Activated naive CD8-positive, alpha-beta T cell treated with anti-CD3 and anti-CD28 coated beads, Interleukin-2, amount 50 U/mL, for 24 hours (primary cell): ENCODE measurements at places on chromosomes 1 and 21.

GRCh38 chr1:153396461-153396860 lies 5.6 kb upstream of the S100A8 start:
- no peak overlapping the region for H3K27ac ChIP-seq
- H3K4me1 ChIP-seq: no peaks in the 10 kb centered on the region
- no peaks in the 10 kb centered on the region for H3K36me3 ChIP-seq
- no peak for DNase-seq

DNA sequence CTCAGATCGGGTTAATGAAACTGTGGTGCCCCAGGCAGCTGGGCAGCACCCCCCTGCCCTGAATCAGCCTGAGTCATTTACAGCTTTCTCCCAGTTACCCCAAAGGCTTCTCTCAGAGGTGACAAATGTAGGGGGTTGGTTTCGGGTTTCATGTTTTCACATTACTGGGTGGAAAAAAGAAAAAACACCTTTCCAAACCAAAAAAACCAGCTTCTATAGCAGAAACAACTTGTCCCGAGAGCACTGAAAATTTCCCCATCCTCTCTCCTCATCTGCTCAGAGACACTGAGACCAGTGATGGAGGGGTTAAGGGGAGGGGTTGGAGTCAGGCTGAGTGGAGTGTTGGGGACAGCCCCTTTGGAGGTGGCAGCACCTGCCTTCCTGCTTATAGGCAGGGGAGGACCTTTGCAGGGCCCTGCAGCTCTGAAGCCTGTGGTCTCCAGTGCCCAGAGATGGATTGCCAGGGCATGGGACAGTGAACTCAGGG lies 15.6 kb downstream of the UTP11 start:
- peak; percentile 76 for DNase-seq
- peak overlapping the region; percentile 41 for H3K4me3 ChIP-seq
- H3K27me3 ChIP-seq: peaks cover 1% of the 10 kb centered on the region
- H3K27ac ChIP-seq: peak overlapping the region; percentile 88

DNA sequence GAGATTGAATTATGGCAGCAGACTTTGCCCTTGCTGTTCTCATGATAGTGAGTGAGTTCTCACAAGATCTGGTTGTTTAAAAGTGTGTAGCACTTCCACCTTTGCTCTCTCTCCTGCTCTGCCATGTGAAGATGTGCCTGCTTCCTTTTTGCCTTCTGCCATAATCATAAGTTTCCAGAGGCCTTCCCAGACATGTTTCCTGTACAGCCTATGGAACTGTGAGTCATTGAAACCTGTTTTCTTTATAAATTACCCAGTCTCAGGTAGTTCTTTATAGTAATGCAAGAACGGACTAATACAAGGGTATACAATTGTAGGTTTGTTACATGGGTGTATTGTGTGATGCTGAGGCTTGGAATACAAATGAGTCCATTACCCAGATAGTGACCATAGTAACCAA lies 4.2 kb downstream of the SPRR1B start:
- H3K27ac ChIP-seq: no peak overlapping the region
- H3K36me3 ChIP-seq: no peaks in the 10 kb centered on the region
- DNase-seq: no peak
- H3K4me1 ChIP-seq: no peaks in the 10 kb centered on the region

GRCh38 chr1:110243574-110243973 lies 33.5 kb downstream of the KCNC4 start:
- peaks cover 29% of the 10 kb centered on the region for H3K4me1 ChIP-seq
- no peak overlapping the region for H3K27ac ChIP-seq
- no peaks in the 10 kb centered on the region for H3K36me3 ChIP-seq
- no peak overlapping the region for H3K4me3 ChIP-seq
- peaks cover 7% of the 10 kb centered on the region for H3K27me3 ChIP-seq
- DNase-seq: peak; percentile 16

DNA sequence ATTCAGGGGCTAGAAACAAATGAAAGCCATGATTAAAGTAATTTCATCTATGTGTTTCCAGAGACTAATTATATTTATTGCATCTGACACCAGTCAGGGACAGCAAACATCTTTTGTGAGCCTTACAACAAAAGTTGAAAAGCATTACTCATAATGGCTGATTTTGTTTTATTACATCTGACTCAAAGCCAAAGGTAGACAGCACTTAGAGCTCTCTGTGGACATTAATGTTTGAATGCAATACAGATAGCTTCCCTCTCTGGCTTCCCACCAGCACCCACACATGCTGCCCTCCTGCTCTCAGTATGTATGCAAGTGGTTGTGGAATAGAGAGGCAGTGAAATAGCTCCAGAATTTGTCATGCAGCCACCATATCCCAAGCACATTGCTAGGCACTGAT lies 198.7 kb downstream of the SETD4 start:
- H3K4me3 ChIP-seq: no peak overlapping the region
- H3K36me3 ChIP-seq: no peaks in the 10 kb centered on the region
- no peak for DNase-seq
- no peaks in the 10 kb centered on the region for H3K4me1 ChIP-seq
- no peak overlapping the region for H3K27ac ChIP-seq

DNA sequence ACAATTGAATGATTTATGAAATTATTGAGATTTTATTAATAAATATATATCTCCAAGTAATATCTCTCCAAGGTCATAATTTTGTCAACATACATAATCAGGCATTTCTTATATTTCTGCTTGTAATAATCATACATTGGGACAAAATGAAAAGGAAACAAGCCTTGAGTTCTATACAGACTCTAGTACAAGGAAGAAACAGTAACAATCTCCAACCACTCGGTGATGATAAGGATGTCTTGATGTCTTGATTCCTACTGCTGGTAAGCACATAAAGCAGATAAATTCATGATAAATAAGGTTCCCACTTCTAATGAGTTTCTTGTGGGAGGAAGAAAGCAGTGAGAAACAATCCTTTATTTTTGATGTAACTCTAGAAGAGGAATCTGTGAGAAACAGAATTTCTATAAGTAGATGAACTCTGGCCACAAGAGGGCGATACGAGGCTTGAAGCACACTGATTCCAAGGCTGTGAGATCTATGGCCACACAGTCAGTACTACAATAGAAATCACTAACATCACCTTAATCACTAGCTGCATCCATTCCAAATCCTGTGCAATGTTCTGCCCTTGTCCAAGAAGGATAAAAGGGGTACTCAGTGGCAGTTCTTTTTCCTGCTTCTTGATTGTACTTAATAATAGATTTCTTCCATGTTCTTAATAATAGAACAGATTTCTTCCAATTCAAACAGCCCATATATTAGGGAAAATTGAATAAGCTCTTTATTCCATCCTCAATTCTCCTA lies 41.4 kb upstream of the LRRC8B start:
- peaks cover 24% of the 10 kb centered on the region for H3K4me1 ChIP-seq
- no peaks in the 10 kb centered on the region for H3K27me3 ChIP-seq
- H3K36me3 ChIP-seq: peaks cover 3% of the 10 kb centered on the region
- H3K27ac ChIP-seq: no peak overlapping the region
- DNase-seq: peak; percentile 78

GRCh38 chr1:16006552-16007485 lies 2.8 kb downstream of the SRARP start:
- no peak for DNase-seq
- peaks cover 3% of the 10 kb centered on the region for H3K27me3 ChIP-seq
- peaks cover 13% of the 10 kb centered on the region for H3K4me1 ChIP-seq
- H3K27ac ChIP-seq: peak overlapping the region; percentile 52
- no peaks in the 10 kb centered on the region for H3K36me3 ChIP-seq
- H3K4me3 ChIP-seq: no peak overlapping the region

DNA sequence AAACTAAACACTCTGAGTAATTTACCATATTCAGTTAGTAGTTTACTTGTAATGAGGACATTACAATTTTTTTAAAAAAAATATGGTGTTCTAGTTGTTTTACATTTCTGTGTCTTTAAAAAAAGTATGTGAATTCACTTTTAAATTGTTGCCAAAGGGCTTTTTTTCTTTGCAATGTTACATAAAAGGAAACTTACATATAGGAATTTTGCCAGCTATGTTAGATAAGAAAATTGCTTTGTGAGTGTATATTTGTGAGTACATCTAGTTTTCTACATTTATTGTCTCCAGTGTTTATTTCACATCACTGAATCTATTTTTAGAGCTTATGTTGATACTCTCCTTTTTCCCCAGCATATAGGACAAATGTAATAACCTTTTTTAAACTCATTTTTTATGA lies 206.8 kb downstream of the GPR52 start:
- no peak overlapping the region for H3K4me3 ChIP-seq
- DNase-seq: no peak

- no peak overlapping the region for H3K4me3 ChIP-seq
- H3K27ac ChIP-seq: no peak overlapping the region
- no peaks in the 10 kb centered on the region for H3K27me3 ChIP-seq
- peaks cover 6% of the 10 kb centered on the region for H3K36me3 ChIP-seq
- H3K4me1 ChIP-seq: peaks cover 34% of the 10 kb centered on the region
Observed at GRCh38 chr1:154996966-154997701, 3.7 kb downstream of the LENEP start.

- no peak for DNase-seq
- no peak overlapping the region for H3K4me3 ChIP-seq
- H3K27me3 ChIP-seq: peaks cover 3% of the 10 kb centered on the region
- H3K36me3 ChIP-seq: no peaks in the 10 kb centered on the region
Observed at GRCh38 chr1:181112071-181112929, 23.8 kb downstream of the IER5 start.

GRCh38 chr1:66876664-66877063 lies 48.0 kb downstream of the DNAI4 start:
- no peak for DNase-seq
- H3K27me3 ChIP-seq: no peaks in the 10 kb centered on the region
- H3K36me3 ChIP-seq: no peaks in the 10 kb centered on the region
- H3K27ac ChIP-seq: no peak overlapping the region

DNA sequence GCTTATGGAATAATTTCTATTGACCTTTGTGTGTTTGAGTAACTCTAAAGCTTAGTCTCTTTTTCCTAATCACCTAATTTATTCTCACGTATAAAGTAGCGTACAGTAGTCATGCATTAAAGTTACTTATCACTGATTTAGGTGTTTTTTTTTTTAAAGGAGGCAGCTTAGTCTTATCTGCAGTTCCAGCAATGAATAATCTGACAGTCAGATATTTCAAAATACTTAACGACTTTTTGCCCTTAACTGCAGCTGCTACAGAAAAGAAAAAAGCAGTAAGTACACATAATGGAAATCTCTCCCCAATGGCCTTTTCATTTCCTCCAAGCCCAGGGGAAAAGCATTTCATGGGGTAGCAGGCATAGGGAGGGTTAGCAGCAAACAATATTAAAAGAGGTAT lies 54.6 kb downstream of the SLC35F3 start:
- peaks cover 4% of the 10 kb centered on the region for H3K27me3 ChIP-seq
- no peak overlapping the region for H3K4me3 ChIP-seq
- no peaks in the 10 kb centered on the region for H3K4me1 ChIP-seq
- no peak for DNase-seq
- no peak overlapping the region for H3K27ac ChIP-seq
- no peaks in the 10 kb centered on the region for H3K36me3 ChIP-seq

DNA sequence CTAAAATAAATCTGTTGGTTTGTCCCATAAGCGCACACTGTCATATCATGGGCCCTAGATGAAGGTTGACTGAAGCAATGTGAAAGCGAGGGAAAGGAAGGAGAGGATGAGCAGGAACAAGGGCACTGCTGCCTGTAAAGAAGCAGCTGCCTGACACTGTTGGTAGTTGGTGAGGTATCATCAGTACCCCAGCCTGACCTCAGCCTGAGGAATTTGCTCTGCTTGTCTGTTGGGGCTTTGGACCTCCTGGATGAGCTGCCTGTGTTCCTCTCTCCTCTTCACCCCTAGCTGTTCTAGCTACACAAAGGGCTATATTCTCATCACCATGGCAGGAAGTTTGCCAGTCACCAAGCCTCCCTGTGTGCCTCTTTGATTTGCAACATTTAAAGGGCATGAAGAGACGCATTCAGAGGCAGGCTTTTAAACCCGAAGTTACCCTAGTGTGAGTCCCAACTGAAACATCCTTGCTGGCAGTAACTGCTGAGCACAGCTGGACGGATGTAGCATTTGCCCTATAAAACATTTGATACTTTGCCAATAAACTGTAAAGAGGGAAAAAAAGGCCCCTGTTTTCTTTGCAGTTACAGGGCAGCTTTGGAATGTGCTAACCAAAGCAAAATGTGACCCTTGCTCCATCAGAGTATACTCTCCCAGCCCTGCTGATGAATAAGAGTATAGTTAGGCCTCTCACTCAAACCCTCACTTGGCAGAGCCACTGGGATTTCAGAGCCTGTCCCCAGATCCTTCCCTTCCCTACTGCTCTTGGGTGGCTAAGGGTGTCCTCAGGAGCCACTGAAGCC lies 22.2 kb upstream of the SPATA6 start:
- H3K27ac ChIP-seq: no peak overlapping the region
- H3K27me3 ChIP-seq: peaks cover 5% of the 10 kb centered on the region
- no peak overlapping the region for H3K4me3 ChIP-seq
- DNase-seq: no peak

- H3K27me3 ChIP-seq: peaks cover 3% of the 10 kb centered on the region
- no peak for DNase-seq
- H3K4me3 ChIP-seq: no peak overlapping the region
- peaks cover 5% of the 10 kb centered on the region for H3K4me1 ChIP-seq
Observed at GRCh38 chr1:66135161-66135560, 342.5 kb downstream of the PDE4B start.

- H3K27me3 ChIP-seq: no peaks in the 10 kb centered on the region
- peak overlapping the region; percentile 84 for H3K27ac ChIP-seq
- peak overlapping the region; percentile 38 for H3K4me3 ChIP-seq
- peaks cover 82% of the 10 kb centered on the region for H3K36me3 ChIP-seq
- peaks cover 86% of the 10 kb centered on the region for H3K4me1 ChIP-seq
- DNase-seq: no peak
Observed at GRCh38 chr1:89688607-89689006, 55.7 kb downstream of the LRRC8C start.
